ENCODE measurements at places on chromosomes 5 and 9.

GRCh38 chr9:92444841-92445240 lies 20.6 kb upstream of the OMD start:
- DNase-seq, result no peak

GRCh38 chr5:33679791-33680190 lies 212.0 kb downstream of the ADAMTS12 start:
- no peak for DNase-seq

DNA sequence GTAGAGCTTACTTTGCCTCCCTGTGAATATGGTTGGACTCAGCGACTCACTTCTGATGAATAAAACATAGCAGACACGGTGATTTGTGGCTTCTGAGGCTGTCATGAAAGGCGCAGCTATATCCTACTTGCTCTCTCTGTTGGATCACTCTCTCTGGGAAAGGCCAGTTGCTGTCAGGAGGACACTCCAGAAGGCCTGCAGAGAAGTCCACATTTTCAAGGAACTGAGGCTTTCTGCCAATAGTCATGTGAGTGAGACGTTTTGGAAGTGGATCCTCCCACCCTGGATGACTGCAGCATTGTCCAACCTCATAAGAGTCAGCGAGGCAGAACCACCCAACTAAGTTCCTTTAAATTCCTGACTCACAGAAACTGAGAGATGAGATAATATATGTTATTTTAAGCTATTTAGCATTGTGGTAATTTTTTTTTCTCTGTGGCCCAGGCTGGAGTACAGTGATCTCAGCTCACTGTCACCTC lies 156.0 kb upstream of the MAST4 start:
- no peak for DNase-seq

DNA sequence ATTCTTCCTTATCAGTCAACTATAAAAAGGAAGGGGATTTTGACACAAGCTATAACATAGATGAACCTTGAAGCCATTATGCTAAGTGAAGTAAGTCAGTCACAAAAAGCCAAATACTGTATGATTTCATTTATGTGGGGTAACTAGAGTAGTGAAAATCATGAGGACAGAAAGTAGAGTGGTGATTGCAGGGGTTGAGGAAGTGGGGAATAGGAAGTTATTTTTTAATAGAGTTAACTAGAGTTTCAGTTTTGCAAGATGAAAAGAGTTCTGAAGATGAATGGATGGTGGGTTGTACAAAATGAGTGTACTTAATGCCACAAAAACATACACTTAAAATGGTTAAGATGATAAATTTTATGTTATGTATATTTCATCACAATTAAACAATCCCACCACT lies 65.4 kb upstream of the FAM174A start:
- no peak for DNase-seq

DNA sequence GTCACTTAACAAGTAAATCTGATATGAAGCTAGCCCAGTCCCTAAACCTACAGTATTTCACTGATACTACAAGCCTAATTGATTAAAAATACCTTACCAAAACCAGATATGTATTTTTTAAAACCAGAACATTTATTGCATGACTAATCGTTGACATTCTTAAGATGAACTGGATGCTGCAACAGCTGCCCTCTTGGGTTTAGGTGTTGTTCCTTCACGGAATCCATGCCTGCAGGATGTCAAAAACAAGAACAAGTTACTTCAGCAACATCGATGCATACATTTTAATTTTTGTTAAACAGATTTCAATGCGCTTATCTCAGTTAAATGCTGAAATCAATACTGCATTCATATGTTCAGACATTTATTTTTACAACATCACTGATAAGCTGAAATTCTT lies 2.7 kb downstream of the RPL37 start:
- DNase-seq, result no peak

GRCh38 chr9:83999141-83999918 lies 18.7 kb downstream of the RMI1 start:
- no peak for DNase-seq

GRCh38 chr9:110370315-110370714 lies 32.7 kb upstream of the TXNDC8 start:
- no peak for DNase-seq

DNA sequence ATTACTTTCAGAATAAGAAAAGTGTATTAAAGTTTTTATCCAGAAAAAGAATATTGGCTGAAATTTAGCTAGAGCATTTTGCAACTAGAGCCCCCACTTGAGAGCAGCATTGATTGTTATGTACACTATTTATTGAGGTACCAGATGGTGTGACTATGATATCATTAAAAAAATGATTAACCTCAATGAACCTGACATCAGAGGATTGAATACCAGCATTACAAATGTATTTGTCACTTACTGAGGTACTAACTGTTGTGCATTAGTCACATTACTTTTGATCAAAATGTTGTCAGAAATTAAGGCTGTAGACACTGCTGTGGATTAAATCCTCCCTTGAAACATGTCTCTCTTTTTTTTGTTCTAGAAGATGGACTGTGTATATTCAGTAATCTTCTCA lies 127.8 kb upstream of the DHFR start:
- DNase-seq, result no peak

GRCh38 chr5:73844165-73844564 lies 218.2 kb downstream of the ARHGEF28 start:
- DNase-seq, result no peak

DNA sequence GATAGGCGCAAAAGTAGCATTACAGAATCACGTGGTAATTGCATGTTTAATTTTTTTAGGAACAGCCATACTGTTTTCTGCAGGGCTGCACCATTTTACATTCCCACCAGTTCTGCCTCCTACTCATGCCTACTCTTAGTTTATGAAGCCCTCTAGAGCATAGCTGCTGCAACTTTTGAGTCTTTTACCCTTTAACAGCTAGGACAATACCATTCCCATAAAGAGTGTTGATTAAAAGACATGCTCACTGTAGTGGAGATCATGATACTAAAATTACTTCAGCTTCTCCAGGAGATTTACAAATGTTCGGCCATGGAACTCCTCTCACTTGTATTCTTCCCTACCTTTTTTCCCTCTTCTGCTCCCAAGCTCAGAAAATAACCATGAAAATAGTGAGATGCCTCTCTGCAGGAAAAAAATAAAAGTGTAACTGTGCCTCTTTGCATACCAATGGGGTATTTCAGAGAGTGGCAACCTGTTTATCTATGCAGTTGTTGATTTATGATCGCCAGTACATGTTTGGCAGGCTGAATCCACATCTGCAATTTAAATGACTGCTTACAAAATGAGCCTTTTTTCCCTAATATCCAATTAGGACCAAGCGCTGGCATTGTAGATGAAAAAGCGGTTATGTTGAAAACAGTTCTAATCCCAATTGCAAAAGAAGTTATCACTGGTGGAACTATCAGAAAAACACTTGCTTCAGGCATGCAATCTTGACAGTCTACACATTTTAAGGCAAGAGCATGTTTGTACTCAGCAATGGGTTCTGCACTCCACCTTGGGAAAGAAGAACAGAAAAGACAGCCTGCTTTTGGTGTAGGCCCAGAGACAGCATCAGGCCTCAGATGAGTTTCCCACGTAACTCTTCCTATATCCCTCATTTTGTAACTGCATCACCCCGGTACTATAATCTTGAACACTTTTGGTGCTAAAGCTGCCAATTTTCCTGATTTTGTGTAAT lies 131.1 kb downstream of the ADAMTSL1 start:
- no peak for DNase-seq

- DNase-seq, result no peak
Observed at GRCh38 chr9:71928376-71928775, 16.9 kb downstream of the C9orf85 start.

DNA sequence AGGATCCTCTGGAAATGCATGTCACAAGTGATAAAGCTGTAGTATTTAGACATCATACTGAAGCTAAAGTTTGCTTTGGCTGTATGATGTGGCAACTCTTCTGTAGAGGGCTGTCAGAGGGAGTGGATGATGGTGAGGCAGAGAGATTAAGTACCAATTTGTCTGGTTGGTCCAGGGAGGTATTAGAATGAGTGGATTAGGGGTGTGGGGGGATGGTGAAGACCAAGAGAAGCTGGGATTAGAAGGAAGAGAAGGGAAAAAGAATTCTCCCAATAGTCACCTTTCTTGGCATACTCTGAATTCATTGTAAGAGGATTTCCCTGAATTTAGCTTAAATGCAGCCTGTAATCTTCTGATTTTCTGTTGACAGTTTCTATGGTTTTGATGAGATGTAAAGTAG lies 3.6 kb downstream of the PCDHAC2 start:
- DNase-seq, result no peak

DNA sequence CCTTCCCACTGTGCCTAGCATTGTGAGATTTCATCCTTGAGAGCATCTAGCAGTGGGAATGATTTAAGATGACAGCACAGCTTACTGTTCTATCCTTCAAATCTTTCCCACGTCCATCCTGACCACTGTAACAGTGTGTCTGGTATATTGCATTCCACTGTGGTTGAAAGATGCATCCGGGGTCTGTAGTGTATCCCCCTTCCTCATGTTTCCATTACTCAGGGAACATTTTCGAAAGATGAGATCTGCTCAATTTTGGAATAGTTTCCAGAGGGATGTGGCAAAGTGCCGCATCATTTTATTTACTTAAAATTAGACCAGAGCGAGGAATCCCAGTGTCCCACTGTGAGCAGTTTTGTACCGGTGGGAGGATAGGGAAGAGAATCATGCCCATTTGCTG lies 407.1 kb upstream of the PAPPA start:
- no peak for DNase-seq

GRCh38 chr5:127919818-127920217 lies 163.7 kb upstream of the SLC12A2 start:
- no peak for DNase-seq

DNA sequence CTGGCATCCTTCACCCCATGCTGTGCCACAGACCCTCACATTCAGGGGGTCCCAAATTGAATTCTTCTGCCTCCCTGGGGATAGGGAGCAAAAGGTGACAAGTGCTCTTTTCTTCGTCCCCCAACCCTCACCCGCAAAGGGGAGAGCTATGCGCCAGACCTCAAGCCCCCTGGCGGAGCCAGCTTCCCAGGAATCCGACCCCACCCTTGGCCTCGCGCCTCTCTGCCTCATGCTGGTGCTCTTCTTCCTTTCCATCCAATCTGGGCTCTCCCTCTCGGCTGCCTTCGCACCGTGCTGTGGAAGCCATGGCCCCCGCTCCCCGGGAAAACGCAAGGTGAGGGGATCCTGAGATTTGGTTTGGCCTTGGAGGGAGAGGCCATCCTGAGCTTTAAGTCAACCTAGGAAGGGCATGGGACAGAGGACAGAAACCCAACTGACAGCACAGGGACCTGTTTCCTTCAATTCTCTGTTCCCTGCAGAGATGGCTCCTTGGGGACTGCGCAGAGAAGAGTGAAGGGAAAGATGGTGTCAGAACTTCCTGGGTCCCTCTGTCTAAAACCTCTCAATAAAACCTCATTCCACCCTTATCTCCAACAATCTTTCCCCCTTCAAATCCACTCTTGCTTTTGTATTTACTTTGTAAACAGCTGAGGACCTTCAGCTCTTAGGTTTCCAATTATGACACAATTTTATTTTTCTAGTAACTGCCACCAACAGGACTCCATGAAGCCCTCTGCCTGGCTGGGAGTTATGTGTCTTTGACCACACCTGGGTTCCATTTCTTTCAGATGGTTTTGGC lies 36.3 kb upstream of the CRB2 start:
- DNase-seq, result no peak

DNA sequence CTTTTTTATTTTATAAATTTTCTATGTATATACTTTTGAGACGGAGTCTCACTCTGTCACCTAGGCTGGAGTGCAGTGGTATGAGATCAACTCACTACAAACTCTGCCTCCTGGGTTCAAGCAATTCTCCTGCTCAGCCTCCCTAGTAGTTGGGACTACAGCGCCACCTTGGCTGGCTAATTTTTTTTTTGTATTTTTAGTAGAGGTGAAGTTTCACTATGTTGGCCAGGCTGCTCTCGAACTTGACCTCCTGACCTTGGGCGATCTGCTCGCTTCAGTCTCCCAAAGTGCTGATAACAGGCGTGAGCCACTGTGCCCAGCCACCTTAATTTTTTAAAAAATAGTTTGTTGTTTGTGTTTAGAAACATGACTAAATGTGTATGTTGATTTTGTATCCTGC lies 76.6 kb downstream of the FBXO4 start:
- no peak for DNase-seq
